ENCODE measurements at places on chromosomes 7 and 10. TPM values are rescaled to one million over a fixed set of nuclear protein-coding genes. Genes with fewer than 3 reads are reported as not detected.

PLCE1 gene
- total RNA-seq = 6.7 TPM

SLC26A5 gene
- not detected for total RNA-seq

GLI3 gene
- total RNA-seq = 0.24 TPM

CYP2C19 gene
- total RNA-seq = 0.12 TPM

FMC1 gene
- 29.5 TPM for total RNA-seq

AVL9 gene
- 32.9 TPM for total RNA-seq

ITPRID1 gene
- not detected for total RNA-seq

ZNRF2 gene
- 6.3 TPM for total RNA-seq

OPN1SW gene
- not detected for total RNA-seq

ZNF425 gene
- 1.3 TPM for total RNA-seq

MMD2 gene
- not detected for total RNA-seq

ATRNL1 gene
- 0.21 TPM for total RNA-seq

CYP2E1 gene
- 0.25 TPM for total RNA-seq

SFTPA1 gene
- not detected for total RNA-seq

HMX3 gene
- total RNA-seq = not detected

Data from A549 treated with Mapracorat at 1 μM for 4 hours (cell line).